ENCODE measurements at places on chromosomes 3 and 15.

- no peak for DNase-seq
These were observed 23.1 kb upstream of the P4HTM start for GRCh38 chr3:48966876-48967361.

DNA sequence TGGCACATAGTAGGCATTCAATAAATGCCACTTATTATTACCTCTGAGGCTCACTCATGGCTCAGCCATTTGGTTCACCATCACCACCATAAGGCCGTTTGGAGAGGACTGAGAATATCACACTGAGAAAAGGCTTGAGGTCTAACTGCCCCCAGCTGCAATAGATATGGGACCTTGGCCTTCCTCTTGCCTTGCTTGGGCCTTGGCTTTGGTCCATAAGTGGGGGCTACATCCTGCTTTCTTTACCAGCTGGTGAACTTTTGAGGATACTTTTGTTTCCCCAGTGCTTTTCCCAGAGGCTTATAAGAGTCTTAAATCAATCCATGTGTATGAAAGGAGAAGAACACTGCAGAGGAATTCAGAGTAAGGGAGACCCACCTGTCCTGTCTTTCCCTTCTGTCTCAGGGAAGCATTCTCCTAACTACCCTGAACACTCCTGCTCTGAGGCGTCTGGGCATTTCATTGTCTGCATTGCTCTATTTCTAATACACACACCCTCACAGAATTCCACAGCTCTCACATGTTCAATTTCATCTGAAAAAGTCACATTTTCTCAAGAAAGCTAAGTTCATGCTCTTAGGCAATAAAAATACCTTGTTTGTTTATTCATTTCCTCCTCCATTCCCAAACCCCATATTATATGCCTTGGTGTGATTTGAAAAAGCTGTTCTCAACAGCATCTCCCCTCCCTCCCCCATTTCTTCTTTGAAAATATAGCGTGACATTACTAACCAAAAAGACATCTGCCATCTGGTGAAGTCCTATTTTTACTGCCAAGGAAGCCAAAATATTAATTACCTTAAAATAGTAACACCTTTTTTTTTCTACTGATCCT is 22.5 kb upstream of the KCNMB2 start:
- DNase-seq = no peak

GRCh38 chr3:18510947-18511346 is 85.8 kb upstream of the SATB1 start:
- no peak for DNase-seq

- no peak for DNase-seq
These were observed 8.8 kb upstream of the CMC1 start for GRCh38 chr3:28232659-28233058.

DNA sequence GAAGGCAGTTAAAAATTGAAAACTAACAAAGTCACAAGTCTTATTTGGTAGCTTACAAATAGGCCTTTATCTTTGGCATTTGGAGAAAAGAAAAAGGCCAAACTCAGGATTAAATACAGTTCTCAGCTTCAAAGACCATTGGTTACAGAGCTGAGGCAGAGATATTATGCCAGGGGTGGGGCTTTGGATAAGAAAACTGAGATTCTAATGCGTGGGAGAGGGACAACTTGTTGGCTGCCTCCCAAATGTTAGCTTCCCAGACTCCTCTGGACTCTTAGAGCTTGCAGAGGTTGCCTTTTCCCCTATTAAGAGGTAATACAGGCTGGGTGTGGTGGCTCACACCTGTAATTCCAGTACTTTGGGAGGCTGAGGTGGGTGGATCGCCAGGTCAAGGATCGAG is 231.8 kb downstream of the SQOR start:
- no peak for DNase-seq

DNA sequence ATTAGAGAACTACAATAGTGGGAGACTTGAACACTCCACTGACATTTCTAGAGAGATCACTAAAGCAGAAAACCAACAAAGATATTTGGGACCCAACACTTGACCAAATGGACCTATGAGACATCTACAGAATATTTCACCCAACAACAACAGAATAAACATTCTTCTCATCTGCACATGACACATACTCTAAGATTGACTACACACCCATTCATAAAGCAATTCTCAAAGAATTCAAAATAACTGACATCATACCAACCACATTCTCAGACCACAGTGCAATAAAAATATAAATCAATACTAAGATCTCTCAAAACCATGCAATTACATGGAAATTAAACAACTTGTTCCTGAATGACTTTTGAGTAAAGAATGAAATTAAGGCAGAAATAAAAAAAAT is 473.7 kb downstream of the LPP start:
- DNase-seq = no peak

- peak; percentile 88 for DNase-seq
These were observed at the start of gene ARL8B for GRCh38 chr3:5122030-5122740. TSS of gene ARL8B (plus strand) at chr3:5122292. CDS start at chr3:5122466, 174 bp downstream.

GRCh38 chr3:37907906-37908305 is 46.2 kb downstream of the CTDSPL start:
- no peak for DNase-seq

- no peak for DNase-seq
These were observed 35.5 kb downstream of the NFKBIZ start for GRCh38 chr3:101884776-101885175.

- DNase-seq = no peak
These were observed 18.1 kb downstream of the METTL6 start for GRCh38 chr3:15409239-15409638.

- DNase-seq = no peak
These were observed 11.2 kb downstream of the CBLB start for GRCh38 chr3:105857601-105858000.

- no peak for DNase-seq
These were observed 63.3 kb upstream of the TLE3 start for GRCh38 chr15:70160803-70161565.

DNA sequence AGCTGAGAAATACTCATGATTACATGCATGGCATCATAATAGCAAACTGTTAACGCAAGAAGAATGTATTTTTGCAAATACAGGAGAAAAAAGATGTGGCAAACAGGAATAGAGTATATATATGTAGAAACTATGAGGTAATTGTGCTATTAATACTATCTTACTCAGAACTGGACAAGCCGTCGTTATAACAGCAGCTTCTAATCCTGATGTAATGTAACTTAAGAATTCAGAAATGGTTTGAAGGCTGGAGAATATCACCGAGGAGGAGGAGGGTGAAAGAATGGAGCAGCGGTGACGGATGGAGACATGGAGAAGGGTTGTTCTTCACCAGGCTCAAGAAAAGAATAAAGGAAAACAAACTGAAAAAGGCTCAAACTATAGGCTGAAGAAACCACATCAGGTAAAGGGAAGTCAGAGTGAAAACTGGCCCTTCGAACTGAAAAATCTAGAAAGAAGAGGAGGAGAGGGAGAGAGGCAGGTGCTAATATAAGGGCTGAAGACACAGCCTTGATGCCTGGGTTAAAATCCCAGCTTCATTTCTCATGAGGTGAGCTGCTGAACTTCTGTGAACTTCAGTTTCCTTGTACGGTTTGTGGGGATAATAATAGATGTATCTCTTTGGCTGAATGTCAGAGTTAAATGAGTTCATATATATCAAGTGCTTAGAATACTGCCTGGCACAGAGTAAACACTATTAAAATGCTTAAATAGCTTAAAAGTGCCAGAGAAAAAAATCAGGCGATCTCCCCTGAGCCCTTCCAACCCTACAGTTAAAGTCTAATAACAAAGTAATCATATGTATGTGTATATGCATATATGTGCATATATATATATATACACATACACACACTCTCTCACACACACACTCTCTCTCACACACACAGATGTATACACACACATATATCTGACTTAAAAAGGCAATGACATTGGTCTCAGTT is 43.9 kb downstream of the GOLIM4 start:
- DNase-seq = no peak

GRCh38 chr15:38217788-38218609 is 34.6 kb upstream of the SPRED1 start:
- no peak for DNase-seq

GRCh38 chr3:184630861-184631471 is 69.4 kb downstream of the EPHB3 start:
- no peak for DNase-seq

DNA sequence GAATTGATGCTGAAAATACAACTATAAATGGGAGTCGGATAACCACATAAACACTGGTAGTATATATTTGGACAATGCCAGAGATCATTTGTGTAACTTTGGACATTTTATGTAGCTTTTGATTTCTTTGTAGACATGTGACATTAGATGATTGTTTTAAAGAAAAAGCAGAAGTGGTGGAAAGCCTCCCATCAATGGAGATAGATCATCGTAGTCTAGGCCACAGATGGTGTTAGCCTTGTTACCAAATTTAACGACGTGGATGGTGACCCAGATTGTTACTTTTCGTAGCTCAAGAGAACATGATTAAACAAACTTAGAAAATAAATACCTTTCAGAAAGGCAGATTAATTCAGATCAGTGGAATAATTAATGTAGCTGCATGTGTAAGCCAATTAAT is 8.8 kb downstream of the CACNA1D start:
- DNase-seq = no peak

All from activated T-cell treated with anti-CD3 and anti-CD28 coated beads for 1 hour (primary cell).